ENCODE measurements at places on chromosomes 1 and 21.
A peak's percentile ranks its signal among the peaks of the same experiment; 100 is the strongest.

DNA sequence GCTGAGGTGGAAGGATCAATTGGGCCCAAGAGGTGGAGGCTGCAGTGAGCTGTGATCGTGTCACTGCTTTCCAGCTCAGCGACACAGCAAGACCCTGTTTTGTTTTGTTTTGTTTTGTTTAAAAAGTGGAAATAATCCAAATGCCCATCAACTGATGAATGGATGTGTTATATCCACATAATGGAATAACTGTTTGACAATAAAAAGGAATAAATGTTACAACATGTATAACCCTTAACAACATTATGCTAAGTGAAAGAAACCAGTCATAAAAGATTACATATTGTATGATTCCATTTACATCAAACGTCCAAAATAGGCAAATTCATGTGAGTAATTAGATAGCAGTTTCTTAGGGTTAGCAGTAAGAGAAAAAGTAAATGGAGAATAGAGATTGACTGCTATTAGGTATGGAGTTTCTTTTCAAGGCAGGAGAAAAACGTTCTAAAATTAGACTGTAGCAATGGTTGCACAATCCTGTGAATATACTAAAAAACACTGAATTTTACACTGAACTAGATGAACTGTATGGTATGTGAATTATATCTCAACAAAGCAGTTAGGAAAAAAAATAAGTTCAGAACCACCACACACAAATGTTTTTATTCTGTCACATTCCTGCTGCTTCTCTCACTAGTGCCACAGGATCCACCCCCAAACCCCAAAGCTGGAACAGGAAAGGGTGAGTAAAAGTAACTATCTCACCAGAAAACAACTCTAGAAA lies 15.7 kb downstream of the FOXJ3 start:
- DNase-seq: peak; percentile 21

DNA sequence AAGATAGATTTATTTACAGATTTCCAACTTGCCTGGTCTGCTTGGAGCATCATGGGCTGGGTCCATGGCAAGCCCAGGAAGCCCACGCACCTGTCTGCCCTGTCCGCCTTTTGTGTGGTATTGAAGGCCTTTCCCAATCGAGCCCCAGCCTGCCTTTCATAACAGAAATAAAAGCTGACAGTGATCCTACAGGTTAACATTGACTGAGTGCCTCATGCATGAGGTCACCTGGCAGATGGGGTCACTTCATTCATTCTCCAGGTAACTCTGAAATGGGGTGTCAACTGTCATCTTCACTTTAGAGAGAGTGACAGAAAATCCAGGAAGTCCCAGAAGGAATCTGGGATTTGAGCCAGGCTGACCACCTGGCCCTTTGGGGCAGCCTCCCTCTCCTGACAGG lies 36.3 kb upstream of the CASZ1 start:
- DNase-seq: no peak

GRCh38 chr1:45687754-45688740 lies at the start of gene TMEM69:
Gene TMEM69 (plus strand): TSS chr1:45688181. CDS start chr1:45691069, 2,888 bp downstream.
- peak; percentile 94 for DNase-seq

- no peak for DNase-seq
These were observed 58.0 kb downstream of the CLIC4 start for GRCh38 chr1:24803220-24803619.

GRCh38 chr1:227305894-227306626 lies 12.2 kb downstream of the CDC42BPA start:
- DNase-seq: no peak

DNA sequence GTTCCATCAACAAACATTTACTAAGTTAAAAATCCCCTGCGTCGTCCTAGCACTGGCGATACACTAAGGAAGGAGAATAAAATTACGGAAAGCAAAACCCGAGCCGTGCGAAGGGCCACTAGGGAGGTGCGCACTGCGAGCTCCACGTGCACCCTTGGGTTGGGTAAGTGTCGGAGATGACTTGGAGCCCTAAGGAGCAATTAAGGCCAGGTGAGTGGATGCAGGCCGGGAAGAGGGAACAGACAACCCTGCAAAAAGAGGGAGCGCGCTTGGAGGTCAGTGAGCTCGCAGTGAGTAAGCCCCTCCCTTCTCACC lies 704 bp downstream of the WDR4 start:
- DNase-seq: no peak

- peak; percentile 56 for DNase-seq
These were observed 2.2 kb downstream of the SOX13 start for GRCh38 chr1:204075139-204075521.

GRCh38 chr1:31883357-31883942 lies 54.7 kb downstream of the PTP4A2 start:
- no peak for DNase-seq

GRCh38 chr1:53379662-53380002 lies 51.8 kb upstream of the LRP8 start:
- DNase-seq: no peak

DNA sequence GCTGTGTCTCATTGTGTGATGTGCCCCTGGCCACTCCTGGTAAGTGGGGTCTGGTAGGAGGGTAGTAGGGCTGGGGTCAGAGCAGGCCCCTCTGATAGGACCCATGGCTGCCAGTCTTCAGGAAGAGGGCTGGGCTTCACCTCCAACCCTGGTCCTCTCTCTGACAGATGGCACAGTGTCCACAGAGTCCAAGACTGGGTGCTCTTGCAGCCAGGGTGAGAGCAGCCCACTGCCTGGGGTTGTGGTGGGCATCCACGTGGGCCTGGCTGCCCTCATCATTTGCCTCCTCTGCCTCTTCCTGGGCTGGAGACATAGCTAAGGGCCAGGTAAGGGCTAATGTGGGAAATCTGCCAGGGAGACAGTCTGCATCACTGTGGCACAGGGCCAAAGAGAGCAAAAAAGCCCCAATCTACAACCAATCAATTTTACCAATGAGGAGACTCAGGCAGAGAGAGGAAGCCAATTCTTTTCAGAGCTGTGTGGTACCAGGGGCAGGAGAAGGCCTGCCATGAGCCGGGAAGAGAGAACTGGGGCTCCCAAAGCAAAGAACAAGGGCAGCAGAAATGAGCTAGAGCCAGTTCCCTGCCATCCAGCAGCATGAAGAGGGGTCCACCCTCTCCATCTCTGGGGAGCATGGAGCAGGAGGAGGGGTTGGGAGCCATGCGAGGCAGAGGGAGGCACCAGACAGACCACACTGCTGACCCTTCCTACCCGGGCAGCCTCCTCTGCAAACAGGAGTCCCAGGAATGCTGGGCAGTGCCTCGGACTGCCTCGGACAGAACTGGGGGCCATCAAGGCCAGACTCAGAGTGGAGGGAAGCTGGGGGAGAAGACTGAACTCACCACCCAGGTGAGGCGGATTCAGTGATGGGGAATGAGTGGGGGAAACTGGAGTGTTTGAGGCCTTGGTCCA lies 26.8 kb downstream of the SLC27A3 start:
- no peak for DNase-seq

DNA sequence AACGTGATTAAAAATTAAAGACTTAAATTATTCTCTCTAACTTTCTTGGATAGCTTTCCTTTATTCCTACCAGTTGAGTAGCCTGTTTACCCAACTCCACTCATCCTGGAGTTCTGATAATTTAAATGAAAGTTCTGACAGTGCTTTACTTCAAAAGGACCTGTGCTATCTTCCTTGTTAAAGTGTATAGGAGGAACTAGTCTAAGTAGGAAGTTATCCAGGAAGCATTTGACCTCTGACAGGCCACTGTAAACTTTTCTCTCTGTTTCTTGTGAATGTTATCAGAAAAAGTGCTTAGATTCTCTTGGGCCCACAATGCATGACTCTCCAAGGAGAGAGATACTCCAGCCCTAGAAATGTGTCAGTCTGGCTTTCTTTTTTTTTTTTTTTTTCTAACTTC lies 9.2 kb downstream of the UAP1 start:
- peak; percentile 9 for DNase-seq

DNA sequence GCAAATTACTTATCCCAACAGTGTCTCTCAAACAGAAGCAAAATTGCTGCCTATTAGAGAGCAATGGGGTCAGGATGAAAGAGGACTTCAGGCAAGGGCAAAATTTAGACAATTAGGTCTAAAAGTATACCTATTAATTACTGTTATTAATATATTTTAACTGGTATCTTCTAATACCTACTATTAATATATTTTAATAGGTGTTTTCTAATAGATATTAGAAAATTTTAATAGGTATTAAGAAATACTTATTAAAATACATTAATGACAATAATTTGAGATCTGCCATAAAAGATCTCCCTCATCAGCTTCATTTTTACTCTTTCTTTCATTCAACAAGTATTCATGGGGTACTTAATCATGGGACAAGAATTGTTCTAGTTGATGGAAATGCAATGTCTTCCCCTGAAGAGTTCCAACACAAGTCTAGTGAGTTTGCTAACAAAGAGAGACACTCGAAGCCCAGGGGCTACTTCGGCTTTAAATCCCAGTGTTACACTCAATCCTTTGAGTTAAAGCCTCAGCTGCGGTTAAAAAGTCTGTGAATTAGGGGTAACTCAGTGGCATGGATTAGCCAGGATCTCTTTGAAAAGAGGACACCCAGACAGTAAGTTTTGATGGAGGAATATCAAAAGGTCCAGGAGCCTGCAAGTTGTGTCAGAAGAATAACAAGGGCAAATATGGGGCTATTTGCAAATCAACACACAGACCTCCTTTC lies 44.1 kb downstream of the STYXL2 start:
- DNase-seq: no peak

GRCh38 chr21:42651515-42652401 lies 1.7 kb upstream of the PDE9A start:
- DNase-seq: no peak

DNA sequence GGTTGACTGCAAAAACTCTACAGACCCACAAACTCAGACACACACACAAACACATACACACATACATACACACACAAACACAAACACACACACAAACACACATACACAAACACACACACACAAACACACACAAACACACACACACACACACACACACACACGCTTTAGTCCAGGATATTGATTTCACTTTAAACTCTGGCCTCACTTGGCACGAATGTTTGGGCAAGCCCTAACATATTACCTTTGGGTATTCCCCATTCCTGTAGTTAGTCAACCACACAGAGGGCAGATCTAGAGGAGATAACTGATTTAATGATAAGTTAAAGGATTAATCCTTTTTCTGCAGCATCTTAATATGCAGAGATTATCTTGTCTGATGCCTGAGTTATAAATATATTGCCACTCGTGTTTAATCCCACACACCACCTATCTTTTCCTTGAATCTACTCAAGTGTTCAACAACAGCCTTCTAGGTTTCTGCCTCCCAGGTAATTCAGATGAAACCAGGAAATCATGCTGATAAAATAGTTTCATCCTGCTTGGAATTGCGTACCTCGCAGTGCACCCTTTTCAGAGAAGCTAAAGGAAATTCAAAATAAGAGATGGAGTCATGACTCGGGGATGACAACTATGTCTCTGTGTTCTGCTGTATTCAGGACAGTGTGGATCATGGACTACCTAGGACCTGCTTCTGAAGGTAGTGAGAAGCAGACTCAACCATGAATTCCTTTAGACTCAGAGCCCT lies 14.5 kb upstream of the RUNX1 start:
- no peak for DNase-seq

GRCh38 chr1:203038217-203038741 lies 12.0 kb downstream of the PPFIA4 start:
- DNase-seq: peak; percentile 87

- peak; percentile 45 for DNase-seq
These were observed 1.1 kb downstream of the C2CD2 start for GRCh38 chr21:41952568-41953248.

DNA sequence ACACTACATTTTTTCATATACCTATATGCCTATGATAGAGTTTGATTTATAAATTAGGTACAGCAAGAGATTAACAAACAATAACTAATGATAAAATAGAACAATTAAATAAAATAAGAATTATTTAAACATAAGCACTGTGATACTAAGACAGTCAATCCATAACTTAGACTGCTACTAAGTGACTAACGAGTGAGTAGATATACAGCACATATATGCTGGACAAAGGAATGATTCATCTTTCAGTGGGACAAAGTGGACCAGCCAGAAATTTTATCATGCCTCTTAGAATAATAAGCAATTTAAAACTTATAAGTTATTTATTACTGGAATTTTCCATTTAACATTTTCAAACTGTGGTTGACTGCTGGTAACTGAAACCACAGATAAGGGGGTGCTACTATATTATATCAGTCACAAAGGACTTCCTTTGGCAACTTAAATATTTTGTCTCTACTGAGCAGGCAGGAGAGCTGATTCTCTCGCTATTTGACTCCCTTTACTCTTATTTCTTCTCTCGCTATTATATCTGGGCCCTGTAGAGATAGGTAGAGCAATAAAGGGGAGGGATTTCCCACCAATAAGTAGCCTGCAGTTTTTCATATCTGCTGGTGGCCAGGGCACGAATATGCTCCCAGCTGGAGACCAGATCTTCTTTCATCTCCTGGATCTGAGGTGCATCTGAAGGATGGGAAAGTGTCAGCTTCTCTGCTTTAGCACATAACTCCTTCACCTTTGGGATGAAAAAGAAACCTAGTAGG lies 10.8 kb downstream of the SPTA1 start:
- DNase-seq: no peak

DNA sequence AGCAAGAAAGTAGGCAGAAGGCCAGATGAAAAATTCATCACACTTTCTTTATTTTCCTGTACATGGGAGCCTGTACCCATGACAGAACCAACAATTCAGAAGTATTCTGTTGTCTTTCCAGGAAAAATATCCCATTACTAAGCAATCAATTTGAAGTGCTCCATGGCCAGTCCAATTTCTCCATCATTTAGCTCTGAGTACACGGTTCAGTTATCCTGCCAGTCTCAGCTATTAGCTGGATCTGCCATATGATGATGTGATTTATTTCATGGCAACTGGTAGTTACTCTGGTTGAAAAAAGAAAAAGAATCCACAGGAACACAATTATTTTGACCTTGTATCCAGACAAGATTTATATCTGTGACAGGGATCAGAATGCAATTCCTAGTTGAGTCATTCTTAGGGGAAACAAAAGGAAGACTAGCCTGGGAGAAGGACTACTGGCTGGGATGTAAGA lies 70.6 kb upstream of the GORAB start:
- no peak for DNase-seq
